ENCODE measurements at places on chromosomes 1 and 21.

GRCh38 chr21:36103434-36103833, 31.4 kb upstream of the CBR3 start:
- DNase-seq = no peak

DNA sequence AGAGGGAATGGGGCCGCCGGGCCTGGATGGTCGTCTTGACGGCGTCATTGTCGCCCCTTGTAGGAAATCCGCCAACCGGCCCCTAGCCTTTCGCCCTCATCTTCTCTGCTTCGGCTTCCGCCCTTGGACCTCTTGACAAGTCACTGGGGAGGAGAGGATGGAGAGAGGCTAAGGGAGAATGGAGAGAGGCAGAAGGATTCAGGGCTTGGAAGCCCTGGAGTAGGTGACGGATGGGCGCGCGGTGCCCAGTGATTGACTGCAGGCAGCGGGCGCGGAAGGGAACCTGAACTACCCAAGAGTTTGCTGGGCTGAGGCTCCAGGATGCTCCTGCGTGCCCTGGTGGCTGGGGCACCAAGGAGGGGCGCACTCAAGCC, 651 bp downstream of the PDE4B start:
- DNase-seq = no peak

DNA sequence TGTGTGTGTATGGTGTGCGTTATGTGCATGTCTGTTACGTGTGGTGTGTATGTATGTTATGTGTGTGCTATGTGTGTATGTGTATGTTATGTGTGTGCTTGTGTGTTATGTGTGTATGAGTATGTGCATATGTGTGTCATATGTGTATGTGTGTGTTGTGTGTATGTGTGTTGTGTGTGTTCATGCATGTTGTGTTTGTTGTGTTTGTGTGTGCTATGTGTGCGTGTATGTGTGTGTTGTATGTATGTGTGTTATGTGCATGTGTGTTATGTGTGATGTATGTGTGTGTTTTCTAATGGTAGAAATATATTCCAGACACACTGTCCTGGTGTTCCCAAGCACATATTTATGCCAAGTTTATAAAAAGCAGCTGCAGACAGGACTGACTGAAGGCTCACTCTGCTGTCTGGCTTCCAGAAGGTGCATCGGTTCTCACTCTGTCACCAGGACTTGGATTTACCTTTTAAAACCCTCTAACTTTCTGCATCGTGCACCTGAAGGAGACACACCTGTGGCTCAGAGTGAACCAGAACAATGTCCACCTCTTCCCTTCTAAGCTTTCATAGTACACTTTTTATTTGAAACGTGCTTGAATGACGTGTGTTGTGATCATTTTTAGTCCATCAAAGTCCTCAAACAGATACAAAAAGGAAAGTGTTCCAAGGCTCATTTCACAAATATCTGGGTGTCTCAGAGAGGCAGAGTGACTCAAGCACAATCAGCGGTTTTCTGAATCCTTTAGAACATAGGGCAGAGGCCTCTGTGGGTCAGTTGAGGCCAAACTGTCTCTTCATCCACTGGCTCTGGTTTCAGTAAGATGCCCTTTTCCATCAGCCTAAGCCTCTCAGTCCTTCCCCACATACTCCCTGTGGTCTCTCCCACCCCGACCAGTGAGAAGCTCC, 49.9 kb downstream of the TOMM20 start:
- DNase-seq = no peak

- no peak for DNase-seq
Measured at GRCh38 chr1:206606867-206607266, 5.4 kb downstream of the EIF2D start.

DNA sequence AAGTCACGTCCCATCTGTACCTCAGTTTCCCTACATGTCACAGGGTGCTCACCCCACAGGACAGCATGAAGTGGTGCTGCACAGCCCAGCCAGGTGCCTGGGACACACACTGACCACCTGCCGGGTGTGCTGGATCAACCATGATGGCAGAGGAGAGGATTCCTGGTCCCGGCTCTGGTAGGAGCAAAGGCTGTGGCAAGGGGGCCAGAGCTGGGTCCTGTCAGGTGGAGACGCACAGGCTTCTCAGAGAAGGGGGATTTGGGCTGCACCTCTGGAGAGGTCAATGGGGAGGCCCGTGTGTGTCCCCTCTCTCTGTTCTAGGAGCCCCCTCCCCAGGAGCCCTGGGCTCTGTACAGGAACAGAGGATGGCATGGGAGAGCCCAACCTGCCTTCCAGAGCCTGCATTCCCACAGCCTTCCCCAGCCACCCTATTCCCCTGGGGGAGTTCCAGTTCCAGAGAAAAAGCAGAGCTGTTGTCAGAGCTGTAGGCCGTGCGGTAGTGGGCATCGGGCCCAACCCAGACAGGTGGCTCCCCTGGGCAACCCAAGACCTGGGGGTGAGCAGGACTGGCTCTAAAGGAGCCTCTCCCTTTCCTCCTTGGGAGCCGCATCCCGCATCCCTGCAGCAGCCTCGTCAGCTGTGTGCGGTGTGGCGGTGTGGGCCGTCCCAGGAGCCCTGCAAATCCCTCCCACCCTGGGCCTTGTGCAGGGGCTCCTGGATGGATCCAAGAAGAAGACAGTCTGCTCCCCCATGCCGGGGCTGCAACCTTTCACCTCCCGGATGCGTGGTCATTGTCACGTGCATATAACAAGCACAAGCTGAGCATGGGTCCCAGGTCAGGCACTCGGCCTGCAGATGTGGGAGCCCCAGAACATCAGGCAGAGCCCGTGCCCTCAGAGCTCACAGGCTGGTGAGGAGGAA, 2.9 kb upstream of the TFF3 start:
- DNase-seq = no peak

- no peak for DNase-seq
Measured at GRCh38 chr1:39387452-39387851, 104.0 kb upstream of the BMP8A start.

DNA sequence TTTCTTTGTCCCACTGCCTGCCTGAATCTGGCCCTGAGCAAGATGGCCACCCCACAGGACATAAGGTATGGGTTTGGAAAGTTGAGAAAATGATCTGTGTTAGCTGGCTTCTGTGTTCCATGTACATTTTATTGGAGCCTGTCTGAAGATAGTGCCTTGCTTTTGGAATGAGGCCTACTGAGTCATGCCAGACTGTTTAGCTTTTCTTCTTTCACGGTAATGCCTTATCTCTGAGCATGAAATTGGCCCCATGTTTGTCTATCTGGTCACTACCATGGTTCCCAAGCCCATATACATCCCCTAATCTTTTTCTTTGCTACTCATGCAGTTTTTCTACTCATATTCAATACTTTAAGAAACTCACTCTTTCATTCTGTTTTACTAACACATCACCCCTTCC, 85.1 kb upstream of the LMO4 start:
- no peak for DNase-seq

- DNase-seq = no peak
Measured at GRCh38 chr1:243394601-243395464, 139.0 kb downstream of the SDCCAG8 start.

GRCh38 chr1:53638360-53639035, 100.5 kb downstream of the GLIS1 start:
- no peak for DNase-seq

DNA sequence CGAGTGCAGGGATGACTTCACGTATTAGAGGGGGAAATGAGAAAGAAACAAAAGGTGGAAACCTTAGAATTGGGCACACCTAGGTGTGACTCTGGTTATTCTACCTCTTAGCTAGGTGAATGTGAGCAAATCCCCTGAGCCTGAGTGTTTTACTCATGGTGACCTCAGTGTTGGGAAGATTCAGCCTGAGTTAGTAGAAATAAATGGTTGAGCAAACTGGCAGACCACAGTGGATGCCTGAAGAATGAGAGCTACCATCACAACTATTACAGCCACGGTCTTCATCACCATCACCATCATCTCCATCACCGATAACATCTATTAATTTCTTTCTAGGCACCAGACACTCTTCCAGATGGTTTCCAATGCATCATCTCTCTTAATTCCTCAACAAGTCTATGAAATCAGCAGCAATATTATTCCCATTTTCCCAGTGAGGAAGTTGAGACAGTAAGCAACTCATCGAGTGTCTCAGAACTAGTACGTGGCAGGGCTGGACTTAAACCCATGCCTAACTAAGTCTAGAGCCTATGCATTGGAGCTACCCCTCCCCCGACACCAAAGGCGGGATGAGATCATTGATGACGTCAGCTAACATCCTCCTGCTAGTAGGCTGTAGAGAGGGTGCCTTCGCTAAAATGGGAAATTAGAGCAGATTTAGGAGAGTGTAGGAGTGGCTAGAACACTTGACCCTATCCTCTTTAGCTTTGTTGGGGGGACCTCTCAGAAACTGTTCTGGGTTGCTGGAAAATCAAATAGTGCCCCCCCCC, 7.9 kb upstream of the KAZN start:
- DNase-seq = no peak

GRCh38 chr1:242030071-242030470, 31.2 kb upstream of the MAP1LC3C start:
- no peak for DNase-seq

DNA sequence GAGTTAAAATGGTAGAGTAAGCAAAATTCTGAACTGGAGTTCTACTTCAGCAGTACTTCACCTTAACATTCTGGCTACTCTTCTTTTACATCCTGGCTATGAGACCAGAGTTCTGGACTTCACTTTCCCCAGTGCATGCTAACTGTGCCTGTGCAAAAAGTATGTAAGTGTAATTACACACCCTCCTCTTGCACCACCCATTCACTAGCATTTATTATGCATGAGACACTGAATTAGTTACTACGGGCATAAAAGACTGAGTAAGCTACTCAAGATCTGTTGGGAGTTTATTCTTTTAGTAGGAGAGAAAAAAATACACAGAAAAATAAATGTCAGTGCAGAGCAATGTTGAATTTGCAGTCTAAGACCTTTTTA, 87.2 kb downstream of the GIPC2 start:
- no peak for DNase-seq

DNA sequence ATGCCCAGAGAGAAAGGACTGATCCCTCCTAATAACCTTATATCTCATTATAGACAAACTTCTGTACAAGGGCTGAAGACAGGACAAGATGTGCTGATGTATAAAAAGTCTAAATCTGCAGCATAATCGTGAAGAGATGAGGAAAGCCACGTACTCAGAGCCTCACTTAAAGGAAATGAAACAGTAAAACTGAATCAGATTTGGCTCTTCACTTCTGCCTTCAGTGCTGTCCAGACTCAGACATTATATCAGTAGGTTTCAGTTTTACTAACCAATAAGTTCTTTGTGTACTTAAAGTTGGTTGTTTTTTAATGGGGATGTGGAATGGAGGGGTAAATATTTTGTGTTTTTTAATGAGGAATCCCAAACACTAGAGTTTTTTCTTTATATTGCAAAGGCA, 45.3 kb upstream of the RGS1 start:
- DNase-seq = no peak

- no peak for DNase-seq
Measured at GRCh38 chr21:37688952-37689659, 227.2 kb downstream of the KCNJ6 start.

DNA sequence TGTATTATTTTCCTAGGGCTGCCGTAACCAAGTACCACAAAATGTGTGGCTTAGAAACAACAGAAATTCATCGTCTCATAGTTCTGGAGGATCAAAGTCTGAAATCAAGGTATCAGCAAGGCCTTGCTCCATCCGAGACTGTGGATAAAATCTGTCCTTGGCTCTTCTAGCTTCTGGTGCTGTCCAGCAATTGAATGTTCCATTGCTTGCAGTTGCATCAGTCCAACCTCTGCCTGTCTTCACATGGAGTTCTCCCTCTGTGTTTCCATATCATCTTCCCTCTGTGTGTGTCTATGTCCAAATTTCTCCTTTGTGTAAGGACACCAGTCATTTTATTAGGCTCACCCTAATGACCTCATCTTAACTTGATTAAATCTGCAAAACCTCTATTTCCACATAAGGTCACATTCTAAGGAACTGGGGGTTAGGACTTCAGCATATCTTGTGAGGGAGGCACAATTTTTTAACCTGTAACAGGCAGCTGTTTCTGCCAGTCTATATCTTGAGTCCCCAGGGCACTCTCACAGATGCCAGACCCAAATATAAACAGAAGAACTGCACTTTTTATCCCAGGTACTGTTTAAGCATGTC, 84.2 kb downstream of the ERG start:
- no peak for DNase-seq

- no peak for DNase-seq
Measured at GRCh38 chr1:205472737-205473441, 17.0 kb upstream of the BLACAT1 start.

- no peak for DNase-seq
Measured at GRCh38 chr1:10014016-10014415, 17.0 kb downstream of the RBP7 start.

GRCh38 chr1:63917571-63918417, 144.0 kb downstream of the ROR1 start:
- DNase-seq = peak; percentile 20

DNA sequence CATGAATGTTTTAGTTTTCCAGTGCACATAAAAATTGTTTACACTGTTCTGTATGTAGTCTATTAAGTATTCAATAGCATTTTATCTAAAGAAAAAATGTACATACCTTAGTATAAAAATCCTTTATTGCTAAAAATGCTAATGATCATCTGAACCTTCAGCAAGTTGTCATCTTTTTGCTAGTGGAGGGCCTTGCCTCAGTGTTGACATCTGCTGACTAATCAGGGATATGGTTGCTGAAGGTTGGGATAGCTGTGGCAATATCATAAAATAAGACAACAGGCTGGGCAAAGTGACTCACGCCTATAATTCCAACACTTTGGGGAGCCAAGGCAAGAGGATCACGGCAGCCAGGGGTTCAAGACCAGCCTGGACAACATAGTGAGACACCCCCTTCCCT, 9.0 kb downstream of the DYNLT5 start:
- no peak for DNase-seq

DNA sequence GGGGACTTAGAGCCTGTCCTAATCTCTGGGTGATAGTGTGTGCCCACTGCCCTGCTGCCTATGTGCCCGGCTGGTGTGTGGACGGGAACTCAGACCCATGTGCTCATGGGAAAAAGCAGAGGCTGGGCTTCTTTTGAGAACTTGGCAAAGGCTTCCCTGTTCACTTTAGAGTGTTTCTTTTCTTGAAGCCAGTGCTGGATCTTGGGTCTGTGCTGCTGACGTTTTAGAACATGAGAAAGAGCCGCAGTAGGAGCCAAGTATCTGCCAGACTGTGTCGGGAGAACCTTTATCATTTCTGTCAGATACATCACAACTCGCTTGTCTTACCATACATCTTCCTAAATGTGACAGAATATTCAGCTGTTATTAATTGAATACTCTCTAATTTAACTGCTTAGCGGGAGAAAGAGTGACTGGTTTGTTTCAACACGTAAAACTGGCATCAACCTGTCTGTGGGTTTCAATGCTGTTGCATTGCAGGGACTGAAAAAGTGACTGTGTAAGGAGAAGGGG, 195.2 kb downstream of the PBX1 start:
- DNase-seq = no peak

All from stimulated activated CD4-positive, alpha-beta T cell treated with anti-CD3 and anti-CD28 coated beads, Interleukin-1b, Interleukin-23, amount 100 ng/mL, for 48 hours (primary cell).